ENCODE measurements at places on chromosomes 4 and X.

GRCh38 chrX:23854122-23854521 lies 53.6 kb downstream of the APOO start:
- DNase-seq, result no peak

GRCh38 chr4:92270908-92271307 lies 32.9 kb upstream of the GRID2 start:
- no peak for DNase-seq

DNA sequence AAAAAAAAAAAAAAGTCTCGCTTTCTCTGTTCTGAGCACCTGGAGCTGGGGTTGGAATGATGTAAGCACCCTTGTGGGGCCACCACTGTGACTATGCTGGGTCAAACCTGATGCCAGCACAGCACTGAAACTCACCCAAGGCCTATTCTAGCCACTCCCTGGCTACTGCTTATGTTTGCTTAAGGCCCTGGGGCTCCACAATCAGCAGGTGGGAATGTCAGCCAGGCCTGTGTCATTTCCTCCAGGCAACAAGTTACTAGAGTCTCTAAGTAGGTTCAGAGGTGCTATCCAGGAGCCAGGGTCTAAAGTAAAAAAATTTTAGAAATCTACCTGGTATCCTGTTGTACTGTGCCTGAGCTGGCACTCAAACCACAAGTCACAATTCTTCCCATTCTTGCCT lies 1306.8 kb downstream of the STIM2 start:
- no peak for DNase-seq

DNA sequence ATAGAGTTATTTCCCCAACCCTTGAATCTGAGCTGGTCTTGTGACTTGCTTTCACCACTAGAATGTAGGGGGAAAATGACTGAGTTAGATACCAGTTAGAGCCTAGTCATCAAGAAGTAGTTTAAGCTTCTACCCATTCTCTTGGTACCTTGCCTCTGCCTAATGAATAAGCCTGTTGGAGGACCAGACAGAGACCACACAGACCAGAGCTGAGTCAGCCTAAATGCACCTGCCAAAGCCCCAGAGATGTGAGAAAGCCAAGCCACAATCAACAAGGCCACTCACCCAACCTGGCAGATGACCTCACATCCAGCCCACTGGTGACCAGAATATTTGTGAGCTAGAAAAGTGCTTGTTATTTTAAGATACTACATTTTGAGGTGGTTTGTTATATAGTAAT lies 85.2 kb upstream of the DCLK2 start:
- DNase-seq, result no peak

GRCh38 chr4:124111922-124112321 lies 600.6 kb downstream of the ANKRD50 start:
- DNase-seq, result no peak

GRCh38 chr4:8188085-8188484 lies 11.0 kb upstream of the SH3TC1 start:
- DNase-seq, result no peak

GRCh38 chrX:69137371-69138117 lies 27.7 kb downstream of the PJA1 start:
- DNase-seq, result no peak

DNA sequence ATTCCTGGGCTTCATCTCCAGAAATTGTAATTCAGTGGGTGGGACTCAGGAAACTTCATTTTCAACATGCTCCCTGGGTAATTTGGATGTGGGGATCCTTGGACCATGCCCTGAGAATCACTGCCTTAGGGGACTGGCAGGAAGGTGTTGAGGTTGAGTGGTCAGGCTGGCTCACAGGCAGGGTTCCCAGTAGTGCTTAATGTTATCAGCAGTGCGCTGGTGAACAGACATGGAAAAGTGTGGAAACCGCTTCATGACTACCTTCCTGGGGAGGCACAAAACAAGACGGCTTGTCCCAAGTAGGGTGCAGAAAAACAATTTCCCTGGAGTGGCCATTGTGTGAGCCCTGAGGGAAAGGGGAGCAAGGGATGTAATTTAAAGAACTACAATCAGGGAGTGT lies 31.4 kb downstream of the SUPT20HL1 start:
- no peak for DNase-seq

GRCh38 chrX:140817943-140818342 lies 108.4 kb downstream of the LINC00632 start:
- DNase-seq, result no peak

DNA sequence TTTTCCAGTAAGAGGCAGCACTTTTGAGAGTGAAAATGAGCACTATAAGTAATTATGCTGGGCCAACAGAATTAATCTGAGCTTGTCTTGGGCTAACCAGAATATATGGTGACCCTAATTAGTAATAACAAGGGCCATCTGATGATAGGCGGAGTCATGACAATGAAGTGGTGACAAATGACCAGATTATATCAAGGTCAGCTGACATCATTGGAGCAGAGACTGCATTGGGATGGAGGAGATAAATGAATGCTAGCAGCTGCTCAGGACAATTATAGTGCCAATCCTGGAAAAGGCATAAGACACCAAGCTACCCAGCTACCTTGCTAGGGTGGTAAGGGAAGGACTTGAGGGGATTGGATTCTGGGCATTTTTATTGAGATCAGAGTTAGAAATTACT lies 1548.7 kb downstream of the RPA4 start:
- DNase-seq, result no peak

DNA sequence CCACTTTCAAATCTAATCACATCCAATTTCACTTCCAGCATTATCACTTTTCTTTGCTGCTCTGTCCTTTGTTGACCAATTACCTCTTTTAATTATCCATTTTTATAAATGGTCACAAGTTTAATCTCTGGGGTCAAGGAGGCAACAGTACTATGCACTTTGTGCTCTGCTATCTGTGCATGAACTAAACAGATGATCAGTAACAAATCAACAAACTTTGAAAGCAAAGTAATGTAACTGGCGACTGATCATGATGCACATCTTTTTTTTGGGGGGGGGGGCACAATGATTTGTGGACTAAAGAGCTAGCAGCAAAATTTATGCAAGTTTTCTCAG lies 1.5 kb upstream of the SEC31A start:
- DNase-seq, result no peak

- no peak for DNase-seq
These were observed 5.4 kb downstream of the UGT2B4 start for GRCh38 chr4:69490271-69490670.

- DNase-seq, result no peak
These were observed 15.3 kb downstream of the GPC3 start for GRCh38 chrX:133970076-133970475.

- no peak for DNase-seq
These were observed 13.6 kb downstream of the TLR6 start for GRCh38 chr4:38842994-38843393.

DNA sequence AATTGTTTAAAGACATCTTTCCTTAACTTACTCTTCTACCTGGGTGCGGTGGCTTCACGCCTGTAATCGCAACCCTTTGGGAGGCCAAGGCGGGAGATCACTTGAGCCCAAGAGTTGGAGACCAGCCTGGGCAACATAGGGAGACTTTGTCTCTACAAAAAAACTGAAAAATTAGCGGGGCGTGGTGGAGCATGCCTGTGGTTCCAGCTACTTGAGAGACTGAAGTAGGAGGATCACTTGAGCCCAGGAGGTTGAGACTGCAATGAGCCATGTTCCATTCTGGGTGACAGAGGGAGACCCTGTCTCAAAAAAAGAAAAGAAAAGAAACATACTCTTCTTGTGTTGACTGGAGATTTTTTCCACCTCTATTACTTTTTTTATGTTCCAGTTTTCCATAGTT lies 181.9 kb downstream of the RAPGEF2 start:
- DNase-seq, result no peak

Measured in stimulated activated CD8-positive, alpha-beta memory T cell treated with anti-CD3 and anti-CD28 coated beads, Interleukin-4, amount 100 ng/mL, for 4 hours (primary cell).